Dermis microvascular lymphatic vessel endothelial cell (primary cell): ENCODE measurements at places on chromosomes 3 and 15. TPM values are rescaled to one million over a fixed set of nuclear protein-coding genes. Genes with fewer than 3 reads are reported as not detected.

DNA sequence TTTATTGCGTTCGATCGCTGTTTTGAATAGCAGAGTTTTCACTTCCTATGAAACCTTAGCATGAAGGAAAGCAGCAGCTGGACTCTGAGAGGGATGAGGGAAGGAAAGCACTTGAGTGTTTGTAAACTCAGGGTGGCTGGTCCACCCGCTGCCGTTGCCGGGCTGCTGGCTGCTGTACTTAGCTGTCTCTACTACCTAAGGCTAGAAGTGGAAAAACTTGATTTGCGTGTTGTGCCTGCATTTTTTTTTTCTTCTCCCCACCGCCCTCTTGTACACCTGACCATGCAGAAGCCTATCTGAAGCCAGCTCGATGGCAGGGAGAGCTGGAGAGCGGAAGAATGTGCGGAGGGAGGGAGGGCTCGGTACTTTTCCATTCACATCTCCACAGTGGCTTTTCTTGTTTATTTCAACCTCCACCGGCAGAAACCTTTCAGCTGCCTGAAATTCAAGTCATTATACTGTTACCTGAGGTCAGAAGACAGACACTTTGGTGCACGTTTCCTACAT, 4.8 kb upstream of the BCL6 start:
- peak; percentile 84 for DNase-seq

GRCh38 chr15:99409097-99409473, 156.7 kb upstream of the MEF2A start:
- peak; percentile 29 for DNase-seq

DNA sequence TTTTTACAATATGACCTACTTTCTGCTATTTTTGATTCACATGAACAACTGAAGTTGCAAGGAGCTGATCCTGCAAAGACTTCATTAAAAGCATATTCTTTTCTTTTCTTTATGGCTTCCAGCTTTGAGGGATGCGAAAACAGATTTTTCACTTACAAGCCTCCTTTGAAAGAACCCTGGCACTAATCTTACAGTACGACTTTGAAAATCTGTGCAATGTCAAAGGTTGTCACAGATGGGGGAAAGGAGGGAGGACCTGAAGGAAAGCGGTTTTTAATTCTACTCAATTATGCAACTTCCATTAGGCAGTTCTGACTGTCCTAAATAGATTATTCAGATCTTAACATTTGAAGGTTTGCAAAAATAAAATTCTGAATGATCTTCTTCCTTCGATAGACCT, 130.5 kb downstream of the TNIK start:
- no peak for DNase-seq

GRCh38 chr15:47983533-47983932, 137.3 kb upstream of the SLC24A5 start:
- no peak for DNase-seq

DNA sequence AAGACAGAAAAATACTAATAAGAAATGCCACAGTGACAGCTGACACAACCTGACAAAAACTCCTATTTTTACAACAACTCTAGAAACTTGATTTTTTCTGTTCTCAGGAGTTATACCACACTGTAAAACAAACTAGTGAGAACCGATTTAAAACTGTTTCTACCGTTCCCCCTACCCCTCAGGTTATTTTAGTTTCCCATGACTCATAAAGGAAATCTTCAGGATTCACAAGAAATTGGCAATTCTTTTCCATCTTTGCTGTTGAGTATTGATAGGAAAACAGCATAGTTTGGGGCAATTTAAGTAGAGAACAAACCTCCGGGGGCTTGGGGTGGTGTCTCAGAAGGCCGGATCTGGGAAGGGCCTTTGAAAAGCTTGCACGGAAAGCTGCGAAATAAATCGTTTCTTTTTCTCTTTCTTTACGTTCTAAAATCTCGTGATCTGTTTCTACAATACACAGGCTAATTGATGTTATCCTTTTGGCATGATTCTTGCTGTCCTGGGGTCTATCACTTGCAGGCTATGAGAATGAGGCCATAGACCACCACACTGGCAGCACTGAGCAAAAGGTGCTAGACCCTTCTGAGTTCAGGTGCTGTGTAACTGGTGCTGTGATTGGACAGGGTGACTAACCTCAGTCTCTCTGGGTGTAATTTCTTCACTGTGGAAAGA, 89.3 kb downstream of the LPP start:
- DNase-seq: peak; percentile 25

DNA sequence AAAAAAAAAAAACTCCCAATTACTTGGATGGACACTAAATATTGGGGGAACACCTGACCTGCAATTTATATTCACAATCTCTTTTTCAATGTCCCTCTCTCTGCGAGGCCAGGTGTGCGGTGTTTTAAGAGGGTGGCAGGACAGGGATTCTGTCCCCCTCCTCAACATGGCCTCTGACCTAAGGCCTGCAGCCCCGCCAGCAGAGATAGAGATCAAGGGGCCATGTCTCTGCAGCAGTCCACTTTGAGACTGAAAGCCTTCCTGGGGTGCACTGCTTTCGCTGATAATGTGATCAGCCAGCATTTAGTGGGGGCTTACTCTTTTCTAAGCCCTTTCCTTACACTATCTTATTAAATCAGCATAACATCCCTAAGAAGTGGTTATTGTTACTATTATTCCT, 419.9 kb downstream of the OCA2 start:
- DNase-seq: no peak

DNA sequence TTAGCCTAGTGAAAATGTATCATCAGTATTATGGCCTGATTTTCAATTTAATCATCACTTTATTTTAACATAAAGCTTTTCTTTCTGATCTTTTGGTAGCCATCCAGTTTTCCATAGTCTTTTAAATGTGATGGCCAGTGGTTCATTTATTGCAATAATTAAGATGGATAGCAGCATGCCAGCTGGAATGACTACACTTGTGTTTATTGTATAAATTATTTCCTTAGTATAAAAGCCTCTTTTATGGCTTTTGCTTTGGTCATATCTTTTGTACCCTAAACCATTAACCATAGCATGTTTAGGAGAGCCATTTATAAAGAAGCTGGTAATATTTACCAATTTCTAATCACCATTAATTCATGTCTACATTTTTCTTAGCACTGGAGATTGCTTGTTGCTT, 31.7 kb downstream of the ALCAM start:
- DNase-seq: no peak

- no peak for DNase-seq
Observed at GRCh38 chr3:114333180-114333922, 39.5 kb downstream of the TIGIT start.

DNA sequence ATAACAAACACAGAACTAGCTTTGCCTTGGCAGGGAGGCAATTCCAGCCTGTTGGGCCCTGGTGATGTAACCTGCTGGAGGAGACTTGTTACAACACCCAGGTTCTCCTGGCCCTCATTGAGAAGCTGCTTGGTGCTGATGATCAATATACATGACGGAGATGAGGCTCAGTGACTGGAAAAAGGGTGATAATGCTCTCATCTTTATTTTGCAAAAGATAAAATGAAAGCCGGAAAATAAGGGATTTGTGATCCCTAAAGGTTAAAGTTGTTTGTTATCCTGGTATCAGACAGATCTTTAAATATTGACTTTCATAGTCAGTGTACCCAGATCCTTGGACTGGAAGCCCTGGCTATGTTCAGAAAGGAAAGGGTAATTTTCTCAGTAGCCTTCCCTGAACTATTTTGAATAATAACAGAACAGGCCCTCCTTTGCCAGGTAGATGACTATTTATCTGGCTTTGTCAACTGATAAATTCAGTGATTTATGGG, 118.9 kb upstream of the MEIS2 start:
- no peak for DNase-seq

- DNase-seq: no peak
Observed at GRCh38 chr15:99131441-99132023, 26.7 kb downstream of the SYNM start.

- DNase-seq: no peak
Observed at GRCh38 chr3:127720161-127720823, 47.5 kb downstream of the ABTB1 start.

DNA sequence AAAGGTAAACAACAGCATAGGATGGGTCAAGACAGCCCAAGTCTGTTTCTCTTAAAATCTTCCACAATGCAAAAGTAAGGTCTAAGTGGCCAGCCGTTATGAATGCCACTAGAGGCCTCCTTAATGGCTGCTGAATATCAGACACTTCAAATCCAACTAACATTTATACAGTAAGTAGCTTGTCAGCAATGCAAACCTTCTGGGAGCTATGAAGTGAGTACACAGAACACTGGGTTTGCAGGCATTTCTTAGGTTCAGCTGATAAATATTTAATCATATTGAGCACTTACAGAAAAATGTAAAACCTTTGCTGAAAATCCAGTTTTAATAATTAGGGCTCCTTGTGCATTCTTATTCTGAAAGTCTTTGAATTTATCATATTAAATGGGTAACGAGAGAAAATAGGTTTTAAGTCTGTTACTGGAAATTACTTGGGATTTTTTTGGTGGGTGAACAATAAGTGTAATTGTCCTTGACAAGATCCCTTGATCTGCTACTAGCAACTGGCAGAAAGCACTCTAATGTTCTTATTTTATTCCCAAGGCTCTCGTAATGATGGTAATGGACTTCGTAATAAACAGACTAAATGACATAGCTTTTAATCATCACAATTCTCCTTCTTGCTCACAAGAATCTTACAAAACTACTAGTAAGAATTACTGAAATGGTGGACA, 141.7 kb upstream of the GPR149 start:
- no peak for DNase-seq

- no peak for DNase-seq
Observed at GRCh38 chr15:73601451-73602445, 31.4 kb downstream of the NPTN start.

The CRABP1 gene
- total RNA-seq: not detected in 2 replicates

The WDR72 gene
- total RNA-seq: not detected in 2 replicates

The EPHA6 gene
- total RNA-seq: under 0.01 TPM in 2 replicates

The EMC7 gene
- 27.3 and 32.4 TPM in 2 replicates for total RNA-seq

The MRPL3 gene
- 52.3 and 69.6 TPM in 2 replicates for total RNA-seq

The MUC20 gene
- under 0.01 TPM in 1 of 2 replicates, not detected in the other for total RNA-seq
